ENCODE measurements at places on chromosomes 16 and 17. TPM values are rescaled to one million over a fixed set of nuclear protein-coding genes. Genes with fewer than 3 reads are reported as not detected.

DNA sequence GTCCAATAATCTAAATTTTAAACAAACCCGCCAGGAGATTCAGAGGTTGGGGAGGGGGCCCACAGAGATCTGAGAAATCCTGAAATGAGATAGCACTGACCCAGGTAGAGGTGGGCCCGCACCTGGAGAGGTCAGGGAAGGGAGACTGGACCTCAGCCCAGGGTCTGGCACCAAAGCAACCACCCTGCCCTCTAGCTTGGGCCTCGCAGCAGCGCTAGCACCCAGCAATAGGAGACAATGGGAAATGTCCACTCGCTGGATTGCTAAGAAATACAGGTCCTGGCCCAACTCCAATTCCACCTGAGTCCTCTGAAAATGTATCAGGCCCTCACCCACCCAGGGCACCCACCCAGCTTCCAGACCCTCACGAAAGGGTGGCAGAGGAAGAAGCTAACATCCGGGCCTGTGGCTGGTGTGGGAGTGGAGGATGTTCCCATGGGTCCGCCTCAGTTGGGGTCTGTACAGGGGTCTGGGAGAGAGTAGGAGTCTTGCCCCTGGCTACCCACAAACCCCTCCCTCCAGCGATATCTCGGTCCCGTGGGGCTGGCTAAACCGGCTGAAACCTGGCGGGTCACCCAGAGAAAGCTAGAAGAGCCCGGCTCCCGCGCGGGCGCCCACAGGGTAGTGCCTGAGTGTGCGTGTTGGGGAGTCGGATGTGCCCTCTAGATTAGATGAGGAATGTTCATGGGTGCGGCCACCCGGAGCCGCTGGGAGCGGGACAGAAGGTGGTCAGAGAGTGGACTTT is 1.1 kb downstream of the PLLP start:
- DNase-seq: no peak

DNA sequence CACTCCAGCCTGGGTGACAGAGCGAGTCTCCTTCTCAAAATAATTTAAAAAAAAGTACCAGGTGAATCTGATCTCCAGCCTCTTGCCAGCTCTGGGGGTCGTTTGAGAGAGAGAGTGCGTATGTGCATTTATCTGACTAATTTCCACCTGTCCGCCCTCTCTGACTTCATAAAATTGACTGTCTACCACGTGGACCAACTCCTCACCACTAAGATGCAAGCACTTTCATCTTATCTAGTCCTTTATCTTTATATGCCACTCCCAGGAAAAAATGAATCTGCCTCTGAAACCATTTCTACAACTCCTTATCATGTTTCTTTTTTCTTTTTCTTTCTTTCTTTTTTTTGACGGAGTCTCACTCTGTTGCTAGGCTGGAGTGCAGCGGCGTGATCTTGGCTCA is 55.8 kb downstream of the HS3ST3A1 start:
- no peak for DNase-seq

The TMEM235 gene
- total RNA-seq: not detected

The TBC1D26 gene
- 2.9 TPM for total RNA-seq

The PLLP gene
- 1.6 TPM for total RNA-seq

The CAPNS2 gene
- not detected for total RNA-seq

- no peak for DNase-seq
Measured at GRCh38 chr17:2239882-2240430, 63.6 kb downstream of the SMG6 start.

The MT1E gene
- 5.2 TPM for total RNA-seq

DNA sequence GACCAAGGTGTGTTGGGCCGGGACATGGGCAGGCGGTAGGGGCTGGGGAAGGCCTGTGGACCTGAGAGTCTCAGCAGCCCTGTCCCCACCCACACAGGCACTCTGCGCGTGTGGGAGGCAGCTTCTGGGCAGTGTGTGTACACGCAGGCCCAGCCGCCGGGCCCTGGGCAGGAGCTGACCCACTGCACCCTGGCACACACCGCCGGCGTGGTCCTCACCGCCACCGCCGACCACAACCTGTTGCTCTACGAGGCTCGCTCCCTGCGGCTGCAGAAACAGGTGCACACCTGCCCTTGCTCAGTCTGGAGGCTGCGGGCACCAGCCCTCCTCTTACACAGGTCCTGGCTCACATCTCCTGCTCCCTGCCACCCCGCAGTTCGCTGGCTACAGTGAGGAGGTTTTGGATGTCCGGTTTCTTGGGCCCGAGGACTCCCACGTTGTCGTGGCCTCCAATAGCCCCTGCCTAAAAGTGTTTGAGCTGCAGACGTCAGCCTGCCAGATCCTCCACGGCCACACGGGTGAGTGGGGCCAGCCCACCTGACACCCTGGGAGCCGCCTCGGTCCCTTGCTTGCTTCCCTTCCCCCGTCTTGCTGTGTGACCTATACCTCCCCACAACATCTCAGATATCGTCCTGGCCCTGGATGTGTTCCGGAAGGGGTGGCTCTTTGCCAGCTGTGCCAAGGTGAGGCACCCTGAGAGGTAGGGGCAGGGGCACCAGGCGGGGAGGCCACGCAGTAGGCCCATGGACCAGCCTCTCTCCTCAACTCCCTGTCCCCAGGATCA is 3.8 kb downstream of the TBL3 start:
- no peak for DNase-seq

The ABAT gene
- total RNA-seq: 26.7 TPM
